Uterus (tissue), 4 donors: ENCODE measurements at places on chromosomes 12 and 14. TPM values are rescaled to one million over a fixed set of nuclear protein-coding genes. Genes with fewer than 3 reads are reported as not detected.

Gene GALNT8
- total RNA-seq = 5.8 TPM

GRCh38 chr14:35257809-35258208, 34.4 kb upstream of the PSMA6 start:
- H3K27ac ChIP-seq = no peak overlapping the region
- no peaks in the 10 kb centered on the region for H3K36me3 ChIP-seq
- H3K4me1 ChIP-seq = no peaks in the 10 kb centered on the region
- H3K27me3 ChIP-seq = no peaks in the 10 kb centered on the region
- H3K4me3 ChIP-seq = no peak overlapping the region
- DNase-seq = no peak

Gene SLC5A8
- not detected for total RNA-seq

Gene BHLHE41
- total RNA-seq = 4.6 TPM

DNA sequence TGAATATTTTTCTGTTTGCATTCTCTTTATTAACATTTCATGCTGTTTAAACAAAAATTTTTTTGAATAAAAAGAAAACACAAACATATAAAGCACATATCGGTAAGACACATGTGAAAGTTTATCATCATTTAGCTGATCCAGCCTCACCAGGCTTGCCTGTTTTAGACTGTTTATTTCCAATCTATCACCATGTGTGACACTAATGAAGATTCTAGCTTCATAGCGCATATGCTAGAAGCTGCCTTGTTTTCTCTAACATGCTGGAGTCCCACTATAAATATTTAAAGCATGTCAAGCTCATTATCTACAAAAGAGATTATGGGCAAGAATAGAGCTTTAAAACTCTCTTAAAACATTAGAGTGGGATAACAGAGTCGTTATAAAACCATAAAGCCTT, 25.4 kb upstream of the ADAMTS20 start:
- no peaks in the 10 kb centered on the region for H3K27me3 ChIP-seq
- H3K36me3 ChIP-seq = no peaks in the 10 kb centered on the region
- H3K27ac ChIP-seq = no peak overlapping the region
- no peaks in the 10 kb centered on the region for H3K4me1 ChIP-seq
- DNase-seq = no peak

- no peak overlapping the region for H3K27ac ChIP-seq
- peaks cover 9% of the 10 kb centered on the region for H3K4me1 ChIP-seq
- no peak for DNase-seq
- no peaks in the 10 kb centered on the region for H3K27me3 ChIP-seq
- no peaks in the 10 kb centered on the region for H3K36me3 ChIP-seq
- no peak overlapping the region for H3K4me3 ChIP-seq
Observed at GRCh38 chr12:13175499-13175898, 21.0 kb upstream of the EMP1 start.

DNA sequence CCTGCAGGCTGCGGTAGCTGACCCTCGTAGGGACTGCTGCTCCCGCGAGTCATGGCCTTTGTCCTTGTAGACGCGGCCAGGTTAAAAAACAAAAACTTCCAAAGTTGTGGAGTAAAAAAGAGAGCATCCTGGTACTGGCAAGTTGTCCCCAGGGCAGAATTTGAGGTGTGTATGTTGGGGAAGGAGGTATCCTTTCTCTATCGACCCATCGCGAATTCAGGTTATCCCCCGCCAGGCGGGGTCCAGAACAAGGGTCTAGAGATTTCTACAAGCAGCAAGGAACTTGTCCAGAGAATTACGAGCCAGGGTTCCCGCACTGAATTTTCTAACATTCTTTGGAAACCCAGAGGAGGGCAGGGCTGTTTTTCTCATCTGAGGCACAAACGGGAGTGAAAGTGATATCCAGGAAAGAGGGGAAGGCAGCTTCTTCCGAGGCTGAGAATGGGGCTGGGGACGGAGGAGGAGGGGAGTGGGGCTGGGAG, 16.3 kb downstream of the TBX3 start:
- DNase-seq = no peak
- peaks cover 5% of the 10 kb centered on the region for H3K27me3 ChIP-seq
- H3K4me1 ChIP-seq = peaks cover under 1% of the 10 kb centered on the region

- H3K27me3 ChIP-seq = no peaks in the 10 kb centered on the region
- H3K36me3 ChIP-seq = no peaks in the 10 kb centered on the region
- DNase-seq = no peak
- no peak overlapping the region for H3K27ac ChIP-seq
- H3K4me3 ChIP-seq = no peak overlapping the region
Observed at GRCh38 chr14:67400434-67400833, 11.5 kb downstream of the PLEK2 start.

- no peak overlapping the region for H3K4me3 ChIP-seq
- no peaks in the 10 kb centered on the region for H3K36me3 ChIP-seq
- no peaks in the 10 kb centered on the region for H3K27me3 ChIP-seq
- H3K4me1 ChIP-seq = no peaks in the 10 kb centered on the region
- DNase-seq = no peak
- no peak overlapping the region for H3K27ac ChIP-seq
Observed at GRCh38 chr12:29944269-29945000, 160.7 kb upstream of the TMTC1 start.

Gene DYRK2
- 21.5 TPM for total RNA-seq

Gene TESPA1
- not detected for total RNA-seq

- no peaks in the 10 kb centered on the region for H3K27me3 ChIP-seq
- no peak overlapping the region for H3K4me3 ChIP-seq
- H3K4me1 ChIP-seq = no peaks in the 10 kb centered on the region
- DNase-seq = no peak
- no peaks in the 10 kb centered on the region for H3K36me3 ChIP-seq
Observed at GRCh38 chr12:90262251-90262650, 553.6 kb upstream of the ATP2B1 start.

DNA sequence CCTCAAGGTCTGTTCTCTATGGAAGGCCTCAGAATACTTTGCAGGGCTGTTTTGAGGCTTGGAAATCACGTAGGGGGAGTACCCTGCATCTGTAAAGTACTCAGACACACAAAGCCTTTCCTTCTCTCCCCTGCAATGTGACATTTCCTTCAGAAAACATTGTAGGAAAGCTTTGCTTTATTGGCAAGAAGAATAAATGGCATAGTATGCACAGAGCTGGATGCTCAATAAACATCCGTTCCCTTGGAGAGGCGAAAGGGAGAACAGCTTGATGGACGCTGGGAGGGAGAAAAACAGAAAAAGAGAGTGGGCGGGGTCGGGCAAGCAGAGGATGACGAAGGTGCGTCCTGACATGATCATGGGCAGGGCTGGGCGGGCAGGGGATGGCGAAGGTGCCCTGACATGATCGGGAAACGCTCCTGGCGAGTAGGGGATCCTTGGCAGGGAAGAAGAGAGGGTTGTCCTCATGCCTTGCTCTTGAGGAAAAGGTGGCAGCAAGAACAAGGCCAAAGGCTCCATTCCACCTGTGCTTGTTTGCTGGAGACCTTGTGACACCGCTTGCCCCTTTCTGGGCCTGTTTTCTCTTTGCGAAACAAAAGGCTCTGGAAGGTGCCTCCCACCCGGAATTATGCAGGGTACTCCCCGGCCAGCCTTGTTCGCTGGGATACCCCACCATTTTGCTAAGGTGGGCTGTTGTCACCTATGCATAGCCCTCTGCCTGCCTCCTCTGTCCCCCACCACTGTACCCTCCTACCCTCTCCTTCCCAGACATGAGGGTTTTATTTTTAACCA, 21.1 kb downstream of the IRF2BPL start:
- H3K4me3 ChIP-seq = no peak overlapping the region
- no peaks in the 10 kb centered on the region for H3K36me3 ChIP-seq
- no peaks in the 10 kb centered on the region for H3K27me3 ChIP-seq

- H3K4me1 ChIP-seq = no peaks in the 10 kb centered on the region
- H3K27ac ChIP-seq = no peak overlapping the region
- no peak for DNase-seq
Observed at GRCh38 chr12:106021516-106021915, 117.2 kb downstream of the NUAK1 start.

- no peaks in the 10 kb centered on the region for H3K36me3 ChIP-seq
- H3K27ac ChIP-seq = no peak overlapping the region
- no peaks in the 10 kb centered on the region for H3K27me3 ChIP-seq
- H3K4me3 ChIP-seq = no peak overlapping the region
- no peak for DNase-seq
- H3K4me1 ChIP-seq = no peaks in the 10 kb centered on the region
Observed at GRCh38 chr14:57611555-57612075, 118.0 kb upstream of the CCDC198 start.

GRCh38 chr14:25882899-25883298, 714.9 kb downstream of the NOVA1 start:
- DNase-seq = no peak
- H3K4me1 ChIP-seq = no peaks in the 10 kb centered on the region
- no peak overlapping the region for H3K4me3 ChIP-seq

Gene PAX9
- not detected for total RNA-seq

DNA sequence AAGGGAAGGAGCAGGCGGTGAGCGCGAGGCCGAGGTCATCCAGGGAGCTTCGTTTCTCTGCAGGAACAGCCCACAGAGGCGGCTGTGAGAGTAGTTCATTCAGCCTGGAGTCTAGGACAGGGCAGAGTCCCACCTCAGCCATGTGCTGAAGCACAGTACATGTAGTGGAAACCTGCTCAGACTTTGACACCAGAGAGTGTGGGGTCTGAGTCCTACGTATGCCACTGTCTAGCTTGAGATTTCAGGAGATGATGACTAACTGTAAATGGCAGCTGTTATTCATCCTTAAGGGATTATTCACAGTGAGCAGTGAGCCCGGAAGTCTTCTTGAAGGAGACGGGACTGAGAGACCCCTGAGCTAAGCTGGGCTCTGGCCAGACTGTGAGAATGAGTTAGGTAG, 938 bp upstream of the SLC6A13 start:
- H3K4me1 ChIP-seq = no peaks in the 10 kb centered on the region
- H3K27ac ChIP-seq = no peak overlapping the region
- no peak for DNase-seq
- H3K4me3 ChIP-seq = no peak overlapping the region
- no peaks in the 10 kb centered on the region for H3K27me3 ChIP-seq
- H3K36me3 ChIP-seq = no peaks in the 10 kb centered on the region

DNA sequence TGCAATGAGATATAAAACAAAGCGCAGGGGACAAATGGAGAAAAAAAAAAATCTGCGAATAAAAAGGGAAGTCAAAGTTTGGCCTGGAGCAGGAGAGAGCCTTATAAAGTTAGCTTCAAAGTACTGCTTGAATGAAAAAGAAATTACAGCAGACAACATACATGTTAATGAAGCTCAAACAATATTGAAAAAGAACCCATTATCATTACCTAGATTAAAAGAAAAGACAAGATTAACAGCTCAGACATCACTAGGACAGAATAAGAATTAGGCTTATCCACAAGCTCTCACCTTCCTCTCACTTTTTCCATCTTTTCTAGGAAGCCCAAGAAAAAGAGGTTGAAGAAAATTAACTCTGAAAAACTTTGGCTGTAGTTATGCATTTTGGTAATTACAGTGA, 503.5 kb downstream of the ETNK1 start:
- H3K36me3 ChIP-seq = no peaks in the 10 kb centered on the region
- H3K4me1 ChIP-seq = no peaks in the 10 kb centered on the region
- no peak overlapping the region for H3K4me3 ChIP-seq

DNA sequence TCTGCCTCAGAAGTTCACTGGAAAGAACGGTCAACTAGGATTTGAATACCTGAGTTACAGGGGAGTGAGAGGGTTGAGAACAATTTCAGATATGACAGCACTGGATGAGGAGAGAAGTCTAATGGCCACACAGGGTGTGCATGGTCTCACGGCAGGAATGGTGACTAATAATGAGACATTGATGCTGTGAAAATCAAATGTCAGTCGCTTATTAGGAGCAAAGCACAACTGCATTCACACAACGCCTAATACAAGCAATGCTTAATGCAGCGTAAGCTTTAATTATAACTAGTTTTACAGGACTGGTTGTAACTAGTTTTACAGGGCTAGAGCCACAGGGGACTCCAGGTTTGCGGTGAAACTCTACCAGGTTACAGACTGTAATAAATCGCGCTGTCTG, 23.4 kb upstream of the PRIMA1 start:
- H3K4me1 ChIP-seq = no peaks in the 10 kb centered on the region
- no peaks in the 10 kb centered on the region for H3K36me3 ChIP-seq
- H3K4me3 ChIP-seq = no peak overlapping the region
- no peak overlapping the region for H3K27ac ChIP-seq

DNA sequence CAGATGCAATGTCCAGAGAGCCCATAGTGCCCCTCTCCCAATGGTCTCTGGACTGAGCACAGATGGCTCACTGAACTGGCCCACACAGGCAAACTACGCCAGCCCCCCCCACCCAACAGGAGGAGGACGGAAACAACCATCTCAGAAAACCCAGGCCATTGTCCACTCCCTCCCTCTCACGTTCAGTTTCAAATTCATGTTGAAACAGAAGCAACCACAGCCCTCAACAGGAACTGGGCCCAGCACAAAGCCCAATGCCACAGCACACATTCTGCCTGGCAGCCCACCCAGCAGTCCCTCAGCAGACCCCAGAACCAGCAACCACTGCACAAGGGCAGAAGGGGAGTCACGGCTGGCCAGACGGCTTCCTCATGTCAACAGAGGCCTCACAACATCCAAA, 10.6 kb downstream of the CCDC88C start:
- no peak for DNase-seq
- no peaks in the 10 kb centered on the region for H3K4me1 ChIP-seq
- no peak overlapping the region for H3K27ac ChIP-seq
- no peaks in the 10 kb centered on the region for H3K27me3 ChIP-seq
- H3K4me3 ChIP-seq = no peak overlapping the region

Gene DAO
- total RNA-seq = not detected

DNA sequence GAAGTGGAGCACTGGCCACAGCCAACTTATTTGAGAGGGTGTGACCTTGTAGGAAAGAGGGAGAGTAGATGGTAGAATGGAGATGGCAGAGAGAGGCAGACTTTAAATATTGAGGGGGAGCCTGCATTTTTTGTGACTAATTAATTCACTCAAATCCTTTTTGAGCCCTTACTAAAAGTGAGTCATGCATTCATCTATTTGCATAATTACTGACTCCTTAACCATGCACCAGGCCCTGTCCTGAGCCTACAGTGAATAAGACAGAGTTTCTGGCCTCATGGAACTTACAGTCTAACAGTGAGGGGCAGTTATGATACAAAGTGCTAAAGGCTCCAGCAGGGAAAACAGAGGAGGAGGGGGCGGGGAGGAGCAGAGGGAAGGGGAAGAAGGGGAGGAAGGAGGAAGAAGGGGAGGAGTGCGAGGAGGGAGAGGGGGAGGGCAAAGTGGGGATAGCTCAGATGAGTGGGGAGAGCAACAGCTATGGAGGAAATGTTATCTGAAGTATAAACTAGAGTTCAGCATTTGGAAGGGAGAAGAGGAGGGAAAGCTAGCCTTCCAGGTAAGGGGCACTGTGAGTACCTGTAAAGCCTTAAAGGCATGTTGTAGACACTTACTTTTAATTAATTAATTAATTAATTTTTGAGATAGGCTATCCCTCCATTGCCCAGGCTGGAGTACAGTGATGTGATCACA, 7.5 kb upstream of the CTDSP2 start:
- no peak overlapping the region for H3K4me3 ChIP-seq
- DNase-seq = no peak
- H3K4me1 ChIP-seq = peaks cover 4% of the 10 kb centered on the region
- H3K27me3 ChIP-seq = no peaks in the 10 kb centered on the region
- no peaks in the 10 kb centered on the region for H3K36me3 ChIP-seq
- peak overlapping the region; percentile 100 for H3K27ac ChIP-seq
